CD8-positive, alpha-beta T cell (primary cell): ENCODE measurements at places on chromosomes 1 and 21. TPM values are rescaled to one million over a fixed set of nuclear protein-coding genes. Genes with fewer than 3 reads are reported as not detected.
A peak's percentile ranks its signal among the peaks of the same experiment; 100 is the strongest.

- no peak for DNase-seq
Measured at GRCh38 chr1:25033030-25033827, 103.2 kb upstream of the RUNX3 start.

- peak; percentile 15 for DNase-seq
Measured at GRCh38 chr1:26470878-26471497, 1.3 kb upstream of the HMGN2 start.

- no peak for DNase-seq
Measured at GRCh38 chr1:47424336-47424982, 8.4 kb downstream of the FOXE3 start.

GRCh38 chr1:34060901-34061415 is 104.1 kb downstream of the CSMD2 start:
- no peak for DNase-seq

DNA sequence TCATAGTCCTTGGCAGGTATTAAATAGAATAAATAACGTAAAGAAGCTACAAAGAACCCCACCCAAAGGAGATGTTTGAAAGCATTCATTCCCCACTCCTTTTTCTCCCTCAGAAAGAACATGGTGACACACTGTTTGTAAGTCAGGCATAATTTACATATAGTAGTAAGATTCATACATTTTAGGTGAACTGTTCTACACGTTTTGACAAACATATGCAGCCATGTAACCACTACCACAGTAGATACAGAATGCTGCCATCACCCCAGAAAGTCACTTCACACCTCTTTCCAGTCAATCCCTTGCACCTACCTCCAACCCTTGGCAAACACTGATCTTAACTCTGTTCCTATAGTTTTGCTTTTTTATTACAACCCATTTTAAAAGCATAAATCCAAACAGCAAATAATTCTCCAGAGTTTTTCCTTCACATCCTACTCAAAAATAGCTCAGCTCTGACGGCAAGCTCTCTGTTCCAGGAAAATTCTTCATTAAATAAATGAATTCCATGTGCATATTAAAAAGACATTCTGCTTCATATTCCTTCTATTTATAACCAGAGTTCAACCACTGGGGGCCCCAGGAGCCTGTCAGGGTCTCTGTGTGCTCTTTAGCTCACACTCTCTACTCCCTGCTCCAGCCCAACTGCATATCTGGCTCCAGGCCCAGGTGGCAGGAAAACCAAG is 258.8 kb downstream of the PLPP3 start:
- DNase-seq: no peak

GRCh38 chr1:74502432-74502831 is 10.0 kb downstream of the LRRC53 start:
- no peak for DNase-seq

DNA sequence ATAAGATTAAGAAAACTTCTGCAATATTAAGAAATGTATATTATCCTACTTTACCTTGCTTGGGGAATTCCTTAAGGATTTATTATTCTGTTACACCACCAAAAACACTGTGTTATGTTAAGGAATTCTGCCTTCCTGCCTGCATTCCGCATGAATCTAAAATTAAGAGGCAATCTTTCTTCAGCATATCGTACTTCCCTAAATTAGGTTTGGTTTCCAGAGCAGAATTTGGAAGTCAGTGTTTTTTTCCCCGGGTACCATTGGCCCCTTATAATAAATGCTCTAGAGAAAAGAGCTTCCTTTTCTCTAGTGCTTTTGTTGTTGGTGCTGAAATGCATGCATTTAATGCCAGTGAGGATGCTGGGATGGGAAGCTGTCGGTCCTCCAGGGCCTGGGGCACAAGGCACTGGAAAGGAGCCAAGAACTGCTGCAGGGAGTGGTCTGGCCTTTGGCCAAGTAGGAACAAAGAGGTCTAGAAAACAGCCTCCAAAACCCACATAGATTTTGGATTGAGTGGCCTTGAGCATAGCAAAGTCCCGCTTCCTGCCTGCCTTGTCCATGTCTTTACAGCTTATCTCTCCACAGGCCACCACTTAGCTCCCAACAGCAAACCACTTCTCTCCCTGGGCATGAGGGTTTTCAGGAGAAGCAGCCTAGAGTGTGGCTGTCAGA is 69.9 kb downstream of the RRAGC start:
- DNase-seq: no peak

DNA sequence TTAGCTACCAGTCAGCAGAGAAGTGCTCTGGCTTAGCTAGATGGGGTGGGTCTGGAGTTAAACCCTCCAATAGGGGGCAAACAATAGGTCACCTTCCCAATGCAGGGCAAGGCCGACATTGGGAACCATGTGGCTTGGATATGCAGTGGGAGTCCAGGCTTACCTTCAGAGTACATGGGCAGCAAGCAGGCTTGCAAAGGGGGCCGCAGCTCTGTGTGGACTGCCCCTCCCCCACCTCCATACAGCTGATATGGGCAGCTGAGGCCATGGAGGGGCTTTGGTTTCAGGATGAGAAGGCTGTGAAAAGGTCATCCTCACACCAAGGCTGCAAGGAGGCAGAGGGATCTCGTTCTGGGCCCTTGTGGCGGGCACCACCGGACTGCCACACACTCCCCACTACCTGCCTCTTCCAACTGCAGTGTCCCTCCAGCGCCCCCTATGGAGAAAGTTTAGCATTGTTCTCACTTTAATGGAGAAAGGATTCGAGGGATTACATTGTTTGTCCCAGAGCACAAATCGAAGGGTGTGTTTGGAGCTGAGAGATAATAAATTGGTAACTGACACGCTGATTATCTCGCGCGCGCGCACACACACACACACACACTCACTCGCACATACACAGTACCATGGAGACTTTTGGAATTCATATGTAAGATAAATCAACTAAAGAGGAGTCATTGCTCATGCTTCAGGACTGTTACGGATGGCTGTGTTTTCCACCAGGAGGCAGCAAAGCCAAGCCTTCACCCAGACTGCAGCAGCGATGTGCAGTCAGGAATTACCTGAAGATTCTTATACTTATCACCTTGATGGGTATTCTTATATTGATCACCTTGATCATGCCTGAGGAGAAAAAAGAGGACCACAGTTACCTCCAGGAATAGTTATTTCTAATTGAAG is 7.0 kb upstream of the SMCP start:
- DNase-seq: no peak

DNA sequence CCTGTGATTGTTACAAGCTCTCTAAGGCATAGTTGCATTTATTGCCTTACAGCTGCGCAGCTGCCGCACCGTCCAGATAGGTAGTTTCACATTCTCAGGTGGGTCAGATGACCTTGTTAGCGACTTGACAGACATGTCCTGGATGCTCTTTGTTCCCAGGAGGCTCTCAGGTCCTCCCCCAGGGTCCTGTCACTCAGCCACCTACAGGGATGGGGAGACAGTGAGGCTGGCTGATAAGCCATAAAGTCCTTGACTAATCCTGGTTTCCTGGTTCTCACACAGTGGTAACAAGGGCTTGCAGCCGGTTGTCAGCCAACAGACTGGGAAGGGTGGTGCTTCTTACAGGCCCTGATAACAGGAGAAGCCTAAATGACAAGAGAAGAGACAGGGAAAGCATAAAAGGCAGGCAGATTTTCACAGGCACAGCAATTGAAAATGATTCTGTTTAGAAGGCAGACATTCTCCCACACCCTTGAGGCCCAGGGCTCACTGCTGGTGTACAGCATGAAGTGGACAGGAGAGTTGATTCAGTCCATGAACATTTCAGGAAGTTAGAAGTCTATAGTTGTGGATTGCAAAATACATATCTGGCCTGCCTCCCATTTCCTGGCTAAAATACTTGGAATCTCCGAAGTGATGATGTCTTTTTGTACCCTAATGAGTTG is 2.9 kb downstream of the ARF1 start:
- no peak for DNase-seq

- DNase-seq: no peak
Measured at GRCh38 chr1:214277704-214278635, 3.0 kb upstream of the SMYD2 start.

Gene BCL2L15
- total RNA-seq: 0.89 TPM

Gene GRIK3
- not detected for total RNA-seq

Gene TNFSF4
- 0.36 TPM for total RNA-seq

Gene FOXD2
- total RNA-seq: 0.35 TPM
